Stimulated activated CD4-positive, alpha-beta T cell treated with anti-CD3 and anti-CD28 coated beads, Interleukin-1b, Interleukin-23, amount 100 ng/mL, for 1 hour (primary cell): ENCODE measurements at places on chromosomes 16 and 17.

- no peak for DNase-seq
Observed at GRCh38 chr17:32227910-32228309, 37.7 kb upstream of the RHBDL3 start.

DNA sequence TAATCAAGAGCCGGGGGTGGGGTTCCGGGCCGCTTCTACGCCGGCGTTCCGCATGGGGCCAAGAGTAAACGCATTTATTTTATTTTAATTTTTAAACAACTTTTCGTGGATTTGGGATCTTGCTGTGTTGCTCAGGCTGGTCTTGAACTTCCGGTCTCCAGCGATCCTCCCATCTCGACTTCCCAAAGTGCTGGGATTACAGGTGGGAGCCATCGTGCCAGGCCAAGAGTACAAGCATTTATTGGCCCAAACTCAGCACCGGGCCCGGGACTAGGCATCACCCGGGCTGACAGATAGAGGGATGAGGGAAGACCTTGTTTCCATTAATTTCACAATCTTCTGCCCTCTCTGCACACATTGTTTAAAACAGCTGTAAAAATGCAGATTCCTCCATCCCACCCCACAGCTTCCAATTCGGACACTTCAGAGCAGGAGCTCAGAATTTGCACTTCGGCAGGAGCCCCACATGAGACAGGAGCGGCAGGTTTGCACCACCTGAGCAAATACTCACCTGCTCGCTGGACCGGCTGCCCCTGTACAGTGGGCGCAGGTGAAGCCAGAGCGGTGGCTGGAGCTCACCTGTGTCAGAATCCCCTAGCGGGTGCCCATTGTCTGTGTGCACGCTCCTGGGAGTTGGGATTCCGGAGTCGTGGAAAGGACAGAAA, 663 bp upstream of the GINS2 start:
- DNase-seq = no peak

GRCh38 chr16:70520612-70521297, 2.6 kb downstream of the COG4 start:
- DNase-seq = no peak

GRCh38 chr17:38779965-38780752, 19.2 kb downstream of the PIP4K2B start:
- no peak for DNase-seq

DNA sequence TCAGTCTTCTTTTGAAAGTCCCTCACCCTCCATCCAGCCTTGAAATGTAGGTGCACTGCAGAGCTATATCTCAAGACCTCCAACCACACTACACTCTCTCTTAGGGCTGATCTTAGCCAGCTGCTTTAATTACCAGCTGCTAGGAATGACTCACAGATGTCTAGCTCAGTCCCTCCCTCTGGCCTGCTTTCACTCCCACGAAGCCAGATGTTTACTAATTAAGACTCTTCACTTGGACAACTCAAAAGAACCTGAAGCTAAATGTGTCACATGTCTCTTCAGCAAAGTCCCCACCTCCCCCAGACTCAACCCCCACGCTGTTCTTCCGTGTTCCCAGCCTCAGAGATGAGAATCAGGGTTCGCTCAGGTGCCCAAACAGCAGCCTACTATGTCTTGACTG, 2.6 kb downstream of the GTF3C1 start:
- no peak for DNase-seq

DNA sequence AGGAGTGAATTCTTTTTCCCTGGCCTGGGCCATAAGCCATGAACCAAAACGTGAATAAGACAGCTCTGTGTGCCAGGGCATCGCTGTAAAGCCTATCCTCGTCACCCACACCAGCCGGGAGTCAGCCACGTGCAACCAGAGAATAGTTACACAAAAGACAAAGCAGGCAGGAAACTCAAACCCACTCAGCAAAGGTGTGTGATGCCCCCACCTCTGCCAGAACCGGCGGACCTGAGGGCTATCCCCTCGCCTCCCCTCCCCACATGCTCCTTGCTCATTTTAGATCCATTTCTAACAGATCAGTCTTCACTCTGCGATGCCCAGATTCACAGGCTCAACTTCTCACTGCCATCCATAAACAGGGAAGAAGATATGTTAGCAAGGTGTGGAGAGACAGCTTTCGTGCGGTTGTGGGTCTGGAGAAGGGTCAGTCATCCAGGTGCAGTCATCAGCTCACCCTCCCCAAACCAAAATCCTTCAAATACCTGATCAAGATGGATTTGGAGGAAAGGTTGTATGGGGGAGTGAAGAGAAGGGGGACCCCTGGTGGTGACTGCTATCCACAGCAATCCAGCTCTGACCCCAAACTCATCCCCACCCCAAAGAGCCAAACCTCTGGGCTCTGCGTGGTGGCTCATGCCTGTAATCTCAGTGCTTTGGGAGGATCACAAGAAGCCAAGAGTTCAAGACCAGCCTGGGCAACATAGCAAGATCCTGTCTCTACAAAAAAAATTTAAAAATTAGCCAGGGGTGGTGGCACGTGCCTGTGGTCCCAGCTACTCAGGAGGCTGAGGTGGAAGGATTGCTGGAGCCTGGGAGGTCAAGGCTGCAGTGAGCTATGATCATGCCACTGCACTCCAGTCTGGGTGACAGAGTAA, 219.2 kb downstream of the C16orf78 start:
- DNase-seq = no peak

DNA sequence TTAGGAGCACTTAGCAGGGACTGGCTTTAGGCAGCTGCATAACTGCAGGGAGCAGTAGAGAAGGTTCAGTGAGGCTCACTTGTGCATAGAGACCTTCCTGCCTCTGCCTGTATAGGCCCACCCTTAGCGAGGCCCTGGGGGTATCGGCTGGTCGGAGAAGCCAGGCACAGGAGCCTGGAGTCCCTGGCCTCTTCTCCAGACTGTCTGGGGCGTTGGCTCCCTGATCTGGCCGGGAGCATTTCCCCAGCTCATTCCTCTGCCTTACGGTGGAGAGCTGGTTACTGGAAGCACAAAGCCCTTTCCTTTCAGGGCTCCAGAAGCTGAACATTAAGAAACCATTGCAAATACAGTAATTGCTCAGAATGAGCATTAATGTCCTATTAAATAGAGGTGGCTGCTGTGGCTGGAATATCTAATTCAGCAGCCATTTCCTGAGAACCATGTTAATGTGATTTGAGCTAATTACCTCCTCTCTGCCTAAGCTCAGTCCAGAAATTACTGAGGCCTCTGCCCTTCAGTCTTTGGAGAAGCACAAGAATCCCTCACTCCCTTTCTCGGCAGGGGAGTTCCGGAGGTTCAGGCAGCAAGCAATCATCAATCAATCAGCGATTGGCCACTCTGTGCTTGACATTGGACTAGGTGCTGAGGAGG, 18.8 kb upstream of the TMEM220 start:
- DNase-seq = no peak

DNA sequence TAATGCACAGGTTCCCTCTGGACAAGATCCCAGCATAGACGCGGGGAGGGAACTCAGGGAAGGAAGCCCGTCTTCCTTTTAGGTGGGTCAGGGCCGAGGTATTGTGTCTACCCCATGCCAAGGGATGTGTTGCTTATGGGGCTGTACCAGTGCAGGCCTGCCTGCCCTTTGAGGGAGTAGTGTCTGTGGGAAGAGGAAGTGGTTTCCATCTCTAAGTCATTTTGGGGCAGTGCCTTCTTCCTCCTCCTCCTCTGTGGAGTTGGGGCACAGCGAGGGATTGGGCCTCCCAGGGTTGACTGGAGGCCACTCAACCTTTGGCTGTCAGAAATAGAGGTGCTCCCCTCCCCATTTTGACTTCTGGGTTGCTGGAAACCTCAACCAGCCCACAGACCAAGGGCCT, 26.5 kb downstream of the GJD3 start:
- DNase-seq = no peak

- DNase-seq = no peak
Observed at GRCh38 chr16:58848662-58849002, 114.5 kb upstream of the GOT2 start.

GRCh38 chr17:888998-889441, 90.6 kb downstream of the NXN start:
- DNase-seq = no peak

DNA sequence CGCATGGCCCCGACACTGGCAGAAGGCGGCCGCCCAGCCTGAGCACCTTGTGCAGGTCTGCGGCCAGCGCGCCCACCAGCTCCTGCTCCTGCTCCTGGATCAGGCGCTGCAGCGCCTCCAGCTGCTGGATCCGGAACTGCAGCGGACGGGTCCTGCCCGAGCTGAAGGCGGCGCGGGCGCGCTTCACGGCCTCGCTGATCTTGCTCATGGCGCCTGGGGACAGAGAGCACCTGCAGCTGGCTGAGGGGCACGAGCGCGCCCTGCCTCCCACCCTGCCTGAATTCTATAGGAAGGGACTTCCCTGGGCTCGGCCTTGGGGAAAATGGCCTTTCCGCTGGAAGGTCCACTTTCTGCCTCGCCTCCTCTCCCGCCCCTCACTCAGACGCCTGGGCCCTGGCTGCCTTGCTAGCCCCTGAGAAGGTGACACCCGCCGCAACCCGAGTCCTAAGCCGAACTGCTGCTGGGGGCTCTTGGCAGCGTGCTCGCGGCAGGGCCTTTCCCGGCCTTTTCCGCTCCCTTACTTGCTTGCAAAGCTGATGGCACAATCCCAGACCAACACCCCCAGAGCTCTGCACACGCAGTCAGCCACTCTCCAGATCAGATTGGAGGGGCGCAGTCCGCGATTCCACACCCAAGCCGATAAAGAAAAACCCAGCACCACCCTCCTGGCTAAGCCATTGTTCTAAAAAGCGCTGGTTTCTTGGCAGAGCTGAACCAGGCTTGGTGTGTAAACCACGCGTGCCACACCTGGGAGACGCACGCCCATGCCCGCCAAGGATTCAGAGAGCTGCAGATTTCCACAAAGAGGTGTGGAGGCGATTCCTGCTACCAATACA, 3.0 kb downstream of the ALDH3A1 start:
- DNase-seq = peak; percentile 73

- no peak for DNase-seq
Observed at GRCh38 chr17:36907407-36907806, 29.9 kb upstream of the LHX1 start.

- no peak for DNase-seq
Observed at GRCh38 chr16:17512636-17513220, 42.0 kb upstream of the XYLT1 start.

DNA sequence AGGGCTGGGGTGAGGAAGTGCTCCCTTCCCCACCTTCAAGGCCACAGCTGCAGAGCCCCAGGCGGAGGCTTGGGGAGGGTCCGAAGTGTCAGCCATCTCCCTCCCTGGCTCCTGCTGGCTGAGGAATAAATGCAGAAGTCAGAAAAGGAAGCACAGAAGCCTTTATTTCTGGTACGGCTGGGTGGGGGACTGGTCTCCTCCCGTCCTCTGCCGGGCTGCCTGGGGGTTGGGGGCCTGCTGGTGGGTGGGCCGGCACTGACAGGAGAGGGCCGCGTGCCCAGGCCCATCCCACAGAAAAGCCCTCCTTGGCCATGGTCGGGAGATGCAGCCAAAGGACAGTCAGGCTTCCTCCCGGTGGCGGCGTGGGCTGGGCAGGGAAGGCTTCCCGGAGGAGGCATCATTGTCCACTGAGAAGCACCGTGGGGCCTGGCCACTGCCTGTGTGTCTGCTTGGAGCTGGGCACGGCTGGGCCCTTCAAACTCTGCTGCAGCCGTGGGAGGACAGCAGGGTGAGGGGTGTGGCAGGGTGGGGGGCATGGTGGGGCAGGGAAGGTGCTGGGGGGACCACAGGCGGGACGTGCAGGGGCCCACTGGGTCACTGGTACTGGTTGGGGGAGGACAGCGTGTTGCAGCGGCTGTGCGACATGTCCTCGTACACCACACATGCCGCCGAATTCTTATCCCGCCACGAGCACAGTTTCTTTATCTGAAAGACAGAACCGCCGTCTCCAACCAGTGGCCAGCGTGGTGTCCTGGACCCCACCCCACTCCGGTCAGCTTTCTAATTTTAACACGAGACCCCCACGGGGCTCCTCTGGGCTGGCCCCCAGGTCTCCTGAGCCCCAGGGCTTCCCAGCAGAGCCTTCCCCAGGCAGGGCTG, 2.4 kb downstream of the CD7 start:
- no peak for DNase-seq

DNA sequence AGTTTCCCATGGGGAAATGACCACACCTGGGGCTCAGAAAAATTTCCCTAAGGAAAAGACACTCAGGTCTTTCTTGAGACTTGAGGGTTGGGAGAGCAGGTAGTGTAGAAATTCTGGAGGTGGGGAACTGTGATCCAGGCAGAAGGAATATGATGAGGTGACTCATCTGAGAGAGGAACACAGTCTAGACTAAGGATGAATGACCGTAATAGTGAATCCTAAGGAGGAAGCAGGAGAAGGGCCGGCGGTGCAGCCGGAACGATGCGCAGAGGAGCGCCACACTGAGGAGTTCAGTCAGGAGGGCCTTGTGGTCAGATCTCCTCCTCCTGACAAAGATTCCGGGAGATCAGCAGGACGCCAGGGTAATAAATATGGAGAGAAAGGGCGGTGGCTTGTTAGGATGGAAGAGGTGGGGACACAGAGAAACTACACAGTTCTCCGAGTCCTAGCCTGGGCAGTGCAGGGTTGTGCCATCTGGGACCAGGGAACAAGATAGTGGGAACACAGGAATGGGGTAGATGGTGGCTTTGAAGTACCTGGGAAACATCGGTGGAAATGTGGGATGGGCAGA, 135.6 kb downstream of the PARN start:
- no peak for DNase-seq

DNA sequence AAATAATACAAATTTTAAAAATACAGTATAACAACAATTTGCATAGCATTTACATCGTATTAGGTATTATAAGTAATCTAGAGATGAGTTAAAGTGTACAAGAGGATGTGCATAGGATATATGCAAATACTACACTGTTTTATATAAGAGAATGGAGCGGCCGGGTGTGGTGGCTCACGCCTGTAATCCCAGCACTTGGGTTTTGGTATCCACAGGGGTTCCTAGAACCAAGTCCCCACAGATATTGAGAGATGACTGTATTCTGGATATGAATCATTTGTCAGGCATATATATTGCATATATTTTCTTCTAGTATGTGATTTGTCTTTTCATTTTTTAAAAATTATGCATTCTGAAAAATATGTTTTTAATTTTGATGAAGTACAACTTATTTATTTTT, 77.5 kb upstream of the MSI2 start:
- DNase-seq = no peak

DNA sequence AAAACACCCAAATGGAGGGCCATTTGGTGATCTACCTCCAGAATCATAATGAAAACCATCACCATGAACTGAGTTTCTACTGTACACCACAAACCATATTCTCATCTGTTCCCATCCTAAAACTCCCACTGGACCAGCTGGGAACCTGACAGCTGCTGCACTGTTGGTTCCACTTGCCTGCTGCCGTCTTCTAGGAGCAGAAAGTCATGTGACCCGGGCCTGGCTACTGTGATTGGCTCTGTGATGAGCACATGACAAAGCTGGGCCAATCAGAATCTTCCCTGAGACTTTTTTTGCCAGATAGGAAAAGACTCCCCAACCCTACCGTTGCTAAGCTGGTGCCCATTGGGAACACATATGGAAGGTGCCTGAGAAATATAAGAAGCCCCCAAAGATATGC, 264.2 kb downstream of the MRTFB start:
- DNase-seq = no peak
